ENCODE measurements at places on chromosomes 16 and 17.

GRCh38 chr17:81076141-81076679 is 41.3 kb downstream of the BAIAP2 start:
- no peak for DNase-seq

DNA sequence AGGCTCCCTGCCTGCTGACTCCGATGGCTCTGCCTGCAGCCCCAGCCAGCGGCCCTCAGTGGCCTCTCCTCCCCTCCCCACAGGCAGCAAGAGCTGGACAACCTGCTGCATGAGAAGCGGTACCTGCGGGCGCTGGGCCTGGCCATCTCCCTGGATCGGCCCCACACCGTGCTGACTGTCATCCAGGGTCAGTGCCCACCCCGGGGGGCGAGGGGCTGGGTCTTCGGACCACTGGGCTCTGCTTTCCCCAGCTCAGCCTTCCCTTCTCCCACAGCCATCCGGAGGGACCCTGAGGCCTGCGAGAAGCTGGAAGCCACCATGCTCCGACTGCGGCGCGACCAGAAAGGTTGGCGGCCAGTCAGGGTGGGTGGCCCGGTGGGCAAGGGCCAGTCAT is 3.4 kb downstream of the NOXO1 start:
- no peak for DNase-seq

DNA sequence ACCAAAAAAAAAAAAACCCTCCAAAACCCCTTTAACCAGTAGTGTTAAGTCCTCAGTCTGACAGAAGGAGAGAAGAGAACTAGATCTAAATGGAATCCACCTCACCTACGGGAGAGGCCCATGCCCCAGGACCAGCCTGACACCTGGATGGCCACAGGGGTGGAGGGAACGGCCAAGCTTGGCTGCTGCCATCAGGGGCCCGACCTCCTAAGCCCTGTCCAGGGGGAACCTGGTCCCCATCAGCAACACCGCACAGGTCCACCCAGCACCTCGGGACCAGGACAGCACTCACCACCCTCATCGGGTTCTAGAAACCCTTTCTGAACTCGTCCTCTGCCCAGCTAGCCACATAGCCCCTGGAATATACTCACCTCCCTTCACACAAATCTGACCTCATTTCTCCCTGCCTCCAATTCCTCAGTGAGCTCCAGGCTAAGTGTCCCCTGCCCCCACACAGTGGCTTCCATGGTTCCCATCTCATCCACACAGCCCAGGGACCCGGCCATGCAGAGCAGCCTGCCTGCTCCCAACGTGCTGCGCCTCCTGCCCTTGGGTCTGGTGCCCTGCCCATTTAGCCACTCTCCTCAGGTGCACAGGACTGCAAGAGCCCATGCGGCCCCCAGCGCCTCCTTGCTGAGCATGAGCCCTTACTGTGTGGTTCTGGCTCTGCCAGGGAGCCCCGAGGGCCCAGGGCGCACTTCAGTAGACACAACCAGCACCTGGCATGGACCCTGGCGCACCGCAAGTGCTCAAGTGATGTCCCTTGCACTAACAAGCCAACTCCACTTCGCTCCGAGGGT is 18.3 kb upstream of the CYTH1 start:
- no peak for DNase-seq

DNA sequence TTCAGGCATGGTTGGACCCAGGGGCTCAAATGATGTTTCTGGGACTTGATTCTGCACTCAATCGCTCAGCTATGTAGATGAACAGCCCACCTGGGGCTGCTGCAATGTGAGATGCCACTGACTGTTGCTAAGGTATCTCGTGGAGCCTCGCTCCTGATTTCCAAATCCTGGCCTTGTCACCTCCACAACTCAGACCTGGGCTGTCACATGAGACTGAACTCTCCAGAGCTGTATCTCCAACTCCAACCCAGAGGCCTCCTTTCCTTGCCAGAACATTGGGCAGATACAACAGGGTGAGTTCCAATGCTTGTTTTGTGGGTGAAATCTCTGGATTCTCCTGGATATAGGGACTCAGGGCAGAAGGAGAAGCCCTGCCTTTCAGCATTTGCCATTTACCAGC is 79.5 kb downstream of the GNAO1 start:
- no peak for DNase-seq

GRCh38 chr16:61945511-61945910 is 90.7 kb downstream of the CDH8 start:
- no peak for DNase-seq

DNA sequence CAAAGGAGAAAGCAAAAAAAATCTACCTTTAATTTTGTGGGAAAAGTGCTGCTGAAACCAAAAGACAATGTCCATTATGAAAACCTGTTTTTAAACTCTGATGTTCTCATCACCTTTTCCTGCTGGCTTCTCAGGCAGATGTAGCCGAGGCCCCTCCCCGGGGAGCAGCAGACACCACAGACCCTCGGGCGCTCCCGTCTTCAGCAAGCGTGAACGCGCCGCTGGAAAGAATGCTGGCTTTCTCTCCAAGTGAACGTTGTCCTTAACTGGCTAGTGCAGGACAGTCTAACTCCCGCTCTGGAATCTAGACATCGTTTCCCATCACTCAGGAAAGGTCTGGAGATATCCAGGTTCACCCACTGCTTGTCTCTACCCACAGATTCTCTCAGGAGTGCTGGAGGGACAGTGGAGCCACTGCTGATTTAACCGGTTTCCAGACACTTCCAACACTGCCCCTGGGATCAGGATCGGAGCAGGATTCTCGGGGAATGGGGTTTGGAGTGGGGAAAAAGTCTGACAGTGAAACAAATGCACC is 211.2 kb downstream of the RBFOX3 start:
- DNase-seq, result no peak

GRCh38 chr16:23608194-23608593 is 12.1 kb upstream of the NDUFAB1 start:
- no peak for DNase-seq

- no peak for DNase-seq
Observed at GRCh38 chr16:72894293-72895151, 153.4 kb downstream of the ZFHX3 start.

DNA sequence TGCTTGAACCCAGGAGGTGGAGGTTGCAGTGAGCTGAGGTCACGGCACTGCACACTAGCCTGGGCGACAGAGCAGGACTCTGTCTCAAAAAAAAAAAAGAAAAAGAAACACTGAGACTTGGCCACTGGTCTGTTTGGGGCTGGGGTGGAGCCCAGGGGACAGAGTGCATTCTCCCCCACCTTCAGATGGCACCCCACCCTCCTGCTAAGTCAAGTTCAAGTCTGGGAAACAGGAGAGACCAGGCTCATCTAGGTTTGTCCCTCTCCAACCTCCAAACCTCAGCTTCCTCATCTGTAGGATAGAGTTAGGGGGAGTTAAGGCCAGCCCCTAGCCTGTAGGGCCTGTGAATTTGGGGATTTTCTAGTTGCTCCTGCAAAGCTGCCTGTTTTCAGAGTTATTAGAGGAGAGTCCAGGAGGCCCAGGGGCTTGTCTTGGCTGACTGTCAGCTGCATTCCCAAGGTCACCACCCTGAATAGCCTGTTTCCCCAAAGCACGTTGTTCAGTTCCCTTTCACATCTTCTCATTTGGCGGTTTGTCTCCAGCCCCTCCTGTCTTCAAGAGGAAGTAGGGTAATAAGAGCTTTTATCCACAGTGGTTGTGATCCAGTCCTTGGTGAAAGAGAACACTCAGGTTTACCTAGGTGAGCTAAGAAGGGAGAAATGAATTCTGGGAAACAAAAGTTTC is 2.2 kb downstream of the MT3 start:
- peak; percentile 14 for DNase-seq

GRCh38 chr16:89334050-89334449 is 116.5 kb downstream of the ZNF778 start:
- no peak for DNase-seq

GRCh38 chr17:57570724-57571344 is 174.3 kb downstream of the CCDC182 start:
- no peak for DNase-seq

DNA sequence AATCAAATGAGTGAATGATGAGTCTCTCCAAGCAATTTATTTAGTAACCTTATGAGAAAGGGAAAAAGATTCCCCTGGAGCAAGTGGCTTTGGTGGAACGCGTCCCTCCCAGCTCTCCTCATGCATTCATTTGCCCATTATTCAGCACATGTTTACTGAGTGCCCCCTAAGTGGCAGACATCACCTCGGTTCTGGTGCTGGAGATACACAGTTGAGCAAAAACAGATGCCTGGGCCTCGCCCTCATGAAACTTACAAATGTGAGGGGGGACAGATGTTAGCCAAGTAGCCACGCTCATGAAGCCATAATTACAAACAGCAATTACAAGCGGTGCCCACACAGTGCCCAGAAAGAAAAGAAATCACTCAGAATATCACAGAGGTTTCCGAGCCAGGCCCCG is 45.1 kb upstream of the CIBAR2 start:
- DNase-seq, result no peak

Data from stimulated activated CD8-positive, alpha-beta memory T cell treated with anti-CD3 and anti-CD28 coated beads, Interleukin-4, amount 100 ng/mL, for 48 hours (primary cell).